ENCODE measurements at places on chromosomes 12 and 14. TPM values are rescaled to one million over a fixed set of nuclear protein-coding genes. Genes with fewer than 3 reads are reported as not detected.

GRCh38 chr12:22082190-22082701 is 36.2 kb downstream of the CMAS start:
- no peak for DNase-seq

DNA sequence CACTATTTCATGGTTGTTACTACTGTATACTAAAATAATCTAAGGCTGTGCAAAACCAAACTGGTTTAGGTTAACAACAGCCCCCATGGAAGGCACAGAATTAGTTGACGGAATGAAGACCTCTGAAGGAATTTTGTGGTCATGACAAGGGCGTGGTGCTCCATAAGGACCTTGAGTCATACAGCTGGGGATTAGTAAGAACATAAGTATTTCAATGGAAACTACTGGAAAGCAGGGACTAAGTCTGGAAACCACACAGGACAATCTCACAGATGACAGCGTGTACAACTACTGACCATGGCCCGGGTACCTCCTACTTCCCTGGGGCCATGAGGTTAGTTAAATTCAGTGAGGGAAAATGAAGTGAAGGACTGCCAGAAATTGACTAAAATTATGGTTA is 98.5 kb upstream of the PLEKHA5 start:
- no peak for DNase-seq

DNA sequence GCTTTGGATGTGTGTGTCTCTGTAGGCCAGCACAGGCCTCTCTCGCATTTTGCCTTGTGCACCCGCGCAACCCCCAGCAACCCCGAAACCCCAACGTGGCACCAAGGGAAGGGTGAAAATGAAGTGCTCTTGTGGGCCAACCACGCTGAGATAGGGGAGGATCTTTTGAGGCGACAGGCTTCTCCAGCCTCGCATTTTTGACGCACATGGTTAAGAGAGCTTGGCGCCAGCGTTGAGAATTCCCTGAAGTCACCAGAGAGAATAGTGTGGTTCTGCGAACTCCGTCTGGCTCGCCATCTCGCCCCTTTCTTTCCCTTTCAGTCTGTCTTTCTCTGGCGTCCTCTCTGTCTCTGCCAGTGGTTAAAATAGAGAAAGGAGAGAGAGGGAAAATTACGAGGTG is 1.9 kb upstream of the TBX3 start:
- no peak for DNase-seq

CCDC38 gene
- total RNA-seq = not detected

SVOP gene
- total RNA-seq = not detected
